ENCODE measurements at places on chromosomes 5 and 9.

GRCh38 chr9:104367507-104367906 lies 136.6 kb upstream of the OR13F1 start:
- no peak for DNase-seq

GRCh38 chr5:112254303-112254702 lies 164.8 kb downstream of the EPB41L4A start:
- DNase-seq, result no peak

- no peak for DNase-seq
Measured at GRCh38 chr9:134591573-134591981, 50.0 kb upstream of the COL5A1 start.

DNA sequence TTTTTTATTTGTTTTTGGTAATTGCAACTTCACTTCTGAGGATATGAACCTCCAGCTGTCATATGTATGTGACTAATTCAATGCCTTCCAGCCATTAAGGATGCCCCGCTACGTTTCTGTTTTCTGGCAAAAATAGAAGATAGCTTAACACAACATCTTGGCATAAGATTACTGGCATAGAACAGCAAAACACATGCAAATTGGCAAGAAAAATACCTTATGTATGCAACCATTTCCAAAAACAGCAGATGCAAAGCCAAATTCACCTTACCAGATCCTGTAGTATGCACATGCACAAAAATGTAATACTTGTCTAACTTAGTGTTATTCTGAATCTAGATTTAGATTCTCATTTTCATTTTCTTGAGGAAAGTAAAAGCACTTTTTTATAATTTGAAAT lies 461.1 kb upstream of the CYLC2 start:
- DNase-seq, result no peak

- DNase-seq, result no peak
Measured at GRCh38 chr9:110641293-110641692, 27.3 kb upstream of the MUSK start.

DNA sequence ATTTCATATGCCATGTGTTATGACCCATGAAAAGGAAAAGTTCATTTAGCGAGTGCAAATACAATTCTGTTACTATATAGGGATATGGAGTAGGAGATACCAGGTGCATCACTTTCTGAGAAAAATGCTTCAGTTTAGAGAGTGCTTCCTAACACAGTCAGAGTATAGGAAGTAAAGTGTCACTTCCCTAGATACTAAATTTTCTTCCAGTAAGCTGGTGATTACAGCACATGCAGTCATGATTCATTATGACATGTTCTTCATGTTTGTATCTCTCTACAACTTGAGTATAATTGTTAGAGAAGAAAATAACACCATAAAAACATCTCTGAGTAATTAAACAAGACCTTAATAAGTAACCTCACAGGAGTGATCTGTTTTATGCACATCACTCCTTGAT lies 837.0 kb downstream of the DNAH5 start:
- no peak for DNase-seq

GRCh38 chr9:13942695-13943094 lies 371.2 kb downstream of the NFIB start:
- no peak for DNase-seq

DNA sequence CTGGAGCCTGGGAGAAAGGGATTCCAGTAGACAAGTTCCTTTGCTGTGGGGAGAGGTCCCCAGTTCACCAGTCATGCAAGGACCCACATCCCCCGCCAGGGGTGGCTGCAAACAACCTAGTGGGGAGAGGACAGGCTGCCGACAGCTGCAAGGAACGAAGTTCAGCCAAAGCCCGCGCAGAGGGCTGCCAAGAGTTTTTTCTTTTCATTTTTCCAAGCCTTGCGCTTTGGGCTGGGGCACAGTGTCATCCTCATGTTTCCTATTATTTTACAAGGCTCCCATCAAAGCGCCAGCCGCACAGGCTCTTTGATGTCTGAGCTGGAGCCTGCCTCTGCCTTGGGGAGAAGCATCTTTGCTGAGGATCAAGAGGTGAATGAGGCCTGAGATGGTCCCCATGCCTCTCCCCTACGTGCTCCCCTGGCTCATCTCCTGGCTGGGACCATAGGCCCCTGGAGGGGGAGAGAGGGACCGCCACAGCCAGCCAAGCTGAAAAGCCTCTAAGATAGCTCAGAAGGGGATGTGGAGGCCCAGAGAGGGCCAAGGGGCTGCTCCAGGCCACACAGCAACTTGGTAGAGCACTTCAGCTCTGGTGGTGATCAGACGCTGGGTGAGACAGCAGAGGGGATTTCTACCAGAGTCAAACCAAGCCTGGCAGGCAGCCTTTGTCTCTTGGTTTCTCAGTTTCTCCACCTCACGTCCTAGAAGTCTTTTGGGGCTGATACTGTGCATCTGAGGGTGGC lies 50.4 kb upstream of the SYNPO start:
- DNase-seq, result no peak

GRCh38 chr5:131180407-131180806 lies 9.7 kb downstream of the LYRM7 start:
- no peak for DNase-seq

- no peak for DNase-seq
Measured at GRCh38 chr5:149878371-149878770, 66.2 kb downstream of the PDE6A start.

GRCh38 chr5:2840372-2840915 lies 89.0 kb upstream of the IRX2 start:
- no peak for DNase-seq

DNA sequence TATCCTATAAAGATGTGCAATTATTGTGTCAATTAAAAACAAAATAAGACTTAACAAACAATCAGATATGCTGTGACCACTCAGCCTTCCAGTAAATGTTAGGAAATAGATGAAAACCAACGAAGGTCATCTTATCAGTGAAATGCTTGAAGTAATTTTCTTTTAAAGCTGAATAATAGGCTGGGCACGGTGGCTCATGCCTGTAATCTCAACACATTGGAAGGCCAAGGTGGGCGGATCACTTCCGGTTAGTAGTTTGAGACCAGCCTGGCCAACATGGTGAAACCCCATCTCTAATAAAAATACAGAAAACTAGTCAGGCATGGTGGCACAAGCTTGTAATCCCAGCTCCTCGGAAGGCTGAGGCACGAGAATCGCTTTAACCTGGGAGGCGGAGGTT lies 31.2 kb downstream of the NLN start:
- DNase-seq, result no peak

Data from activated B cell treated with CpG ODN at 0.5 μM for 24 hours (primary cell).